Cerebellar cortex (tissue), 1 donor: ENCODE measurements at places on chromosomes 12 and 14.

- no peak for DNase-seq
These were observed 8.8 kb downstream of the TBX5 start for GRCh38 chr12:114396869-114397719.

- no peak for DNase-seq
These were observed 201.5 kb upstream of the CAND1 start for GRCh38 chr12:67067453-67068203.

GRCh38 chr12:62983594-62983993 is 48.6 kb upstream of the PPM1H start:
- DNase-seq, result peak; percentile 58

- DNase-seq, result no peak
These were observed 55.2 kb upstream of the NTF3 start for GRCh38 chr12:5376591-5377207.

DNA sequence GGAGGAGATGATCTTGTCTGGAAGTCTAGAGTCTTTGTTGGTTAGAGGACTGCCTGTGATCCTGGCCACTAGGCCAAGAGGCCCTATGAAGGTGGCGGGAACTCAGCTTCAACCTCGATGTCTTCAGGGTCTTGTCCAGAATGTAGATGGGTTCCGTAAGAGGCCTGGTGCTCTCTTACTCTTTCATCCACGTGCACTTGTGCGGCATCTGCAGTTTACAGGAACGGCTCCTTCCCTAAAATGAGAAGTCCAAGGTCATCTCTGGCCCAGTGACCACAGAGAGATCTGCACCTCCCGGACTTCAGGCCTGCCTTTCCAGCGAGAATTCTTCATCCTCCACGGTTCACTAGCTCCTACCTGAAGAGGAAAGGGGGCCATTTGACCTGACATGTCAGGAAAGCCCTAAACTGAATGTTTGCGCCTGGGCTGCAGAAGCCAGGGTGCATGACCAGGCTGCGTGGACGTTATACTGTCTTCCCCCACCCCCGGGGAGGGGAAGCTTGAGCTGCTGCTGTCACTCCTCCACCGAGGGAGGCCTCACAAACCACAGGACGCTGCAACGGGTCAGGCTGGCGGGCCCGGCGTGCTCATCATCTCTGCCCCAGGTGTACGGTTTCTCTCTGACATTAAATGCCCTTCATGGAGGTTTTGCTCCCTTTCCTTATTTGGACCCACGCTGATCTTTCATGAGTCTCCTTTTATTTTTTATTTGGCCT is 17.7 kb downstream of the WNT5B start:
- no peak for DNase-seq

DNA sequence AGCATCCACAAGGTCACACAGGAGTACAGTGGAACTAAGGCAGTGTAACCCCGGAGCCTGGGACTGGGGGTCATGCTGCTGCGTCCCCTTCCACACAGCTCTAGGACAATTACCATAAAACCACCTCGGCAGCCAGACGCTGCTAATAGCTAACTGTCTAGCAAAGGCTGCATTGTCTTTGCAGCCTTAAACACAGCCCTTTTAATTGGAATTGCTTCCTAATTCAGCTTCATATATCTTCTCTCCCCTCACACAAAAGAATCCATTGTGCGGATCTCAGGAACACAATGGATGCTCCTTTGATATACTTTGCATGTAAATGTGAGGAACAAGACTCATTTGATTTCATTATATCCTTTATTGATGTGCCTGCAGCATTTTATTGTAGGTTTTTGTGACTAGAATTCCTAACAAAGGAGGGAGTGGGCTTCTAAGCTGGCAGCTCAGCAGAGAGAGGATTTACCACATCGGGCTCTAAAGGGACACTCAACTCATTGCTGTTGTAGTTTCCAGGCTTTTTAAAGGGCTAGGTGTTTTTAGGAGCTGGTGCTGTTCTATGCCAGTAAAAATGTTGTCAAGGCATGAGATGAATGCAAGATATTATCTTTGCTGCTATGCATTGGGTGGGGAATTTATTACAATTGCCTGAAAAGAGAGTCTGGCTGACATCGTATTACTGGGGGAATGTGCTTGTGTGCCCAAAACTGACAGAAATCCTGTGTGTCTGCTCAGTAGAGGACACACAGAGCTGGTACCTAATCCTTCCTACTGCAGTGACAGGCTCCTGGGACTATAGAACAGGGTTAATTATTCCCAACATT is 30.4 kb upstream of the DACT1 start:
- DNase-seq, result no peak

DNA sequence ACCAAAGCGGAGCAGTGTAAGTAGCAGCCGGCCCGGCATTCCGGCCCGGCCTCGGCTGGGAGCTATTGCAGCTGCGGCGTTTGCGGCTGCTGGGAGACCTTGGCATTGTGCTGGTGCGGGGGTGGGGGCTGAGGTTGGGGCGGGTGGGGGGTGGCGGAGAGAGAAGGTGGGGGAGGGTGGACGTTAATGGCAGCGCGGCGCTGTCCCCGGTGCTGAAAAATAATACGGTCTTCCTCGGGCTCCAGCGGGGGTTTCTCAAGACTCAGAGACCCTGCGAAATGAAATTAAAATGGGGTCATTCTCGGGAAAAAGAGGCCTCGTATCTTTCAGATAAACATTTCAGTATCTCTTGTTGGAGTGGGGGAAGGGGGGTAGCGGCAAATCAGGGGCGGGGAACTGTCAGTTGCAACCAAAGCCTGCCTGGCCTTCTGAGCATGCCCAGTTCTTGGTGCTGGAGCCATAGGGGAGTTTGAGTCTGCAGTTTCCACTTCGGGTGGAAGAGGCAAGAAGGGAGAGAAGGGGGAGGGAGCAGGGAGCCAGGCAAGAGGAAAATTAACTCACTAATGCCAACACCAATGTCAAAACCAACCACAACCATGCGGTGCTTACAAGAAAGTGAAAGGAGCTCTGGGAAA is 414 bp downstream of the UNC79 start:
- DNase-seq, result peak; percentile 93

DNA sequence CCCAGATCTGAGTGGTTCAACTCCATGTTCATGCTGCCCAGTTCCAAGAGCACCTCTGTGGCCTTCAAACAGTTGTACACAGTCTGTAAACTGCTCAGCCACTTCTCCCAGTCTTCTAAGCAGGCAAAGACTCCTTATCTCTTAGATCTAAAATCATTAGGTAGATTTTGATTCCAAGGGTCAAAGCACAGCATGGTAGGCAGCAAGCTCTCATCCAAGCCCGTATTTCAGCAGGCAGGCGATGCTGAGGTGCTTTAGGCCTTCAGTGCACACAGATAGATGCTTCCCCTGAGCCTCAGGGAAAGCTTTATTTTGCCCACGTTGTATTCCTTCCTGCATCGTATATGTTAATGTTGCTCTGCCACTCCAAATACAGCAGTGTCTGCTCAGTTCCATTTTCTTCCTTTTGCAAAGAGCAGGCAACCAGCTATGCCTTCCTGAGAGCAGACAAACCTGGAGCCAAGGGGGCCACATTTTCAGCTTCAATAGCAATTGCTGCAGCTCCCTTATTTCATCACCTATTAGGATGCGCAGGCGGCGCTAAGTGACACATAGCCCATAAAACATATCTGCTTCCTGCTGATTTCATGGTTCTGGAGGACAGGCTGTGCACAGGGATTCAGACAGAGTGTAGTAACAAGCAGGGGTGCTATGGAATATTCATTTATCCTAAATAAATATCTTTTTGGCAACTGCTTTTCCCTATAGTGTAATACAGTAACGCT is 67.5 kb downstream of the ETV6 start:
- DNase-seq, result no peak

DNA sequence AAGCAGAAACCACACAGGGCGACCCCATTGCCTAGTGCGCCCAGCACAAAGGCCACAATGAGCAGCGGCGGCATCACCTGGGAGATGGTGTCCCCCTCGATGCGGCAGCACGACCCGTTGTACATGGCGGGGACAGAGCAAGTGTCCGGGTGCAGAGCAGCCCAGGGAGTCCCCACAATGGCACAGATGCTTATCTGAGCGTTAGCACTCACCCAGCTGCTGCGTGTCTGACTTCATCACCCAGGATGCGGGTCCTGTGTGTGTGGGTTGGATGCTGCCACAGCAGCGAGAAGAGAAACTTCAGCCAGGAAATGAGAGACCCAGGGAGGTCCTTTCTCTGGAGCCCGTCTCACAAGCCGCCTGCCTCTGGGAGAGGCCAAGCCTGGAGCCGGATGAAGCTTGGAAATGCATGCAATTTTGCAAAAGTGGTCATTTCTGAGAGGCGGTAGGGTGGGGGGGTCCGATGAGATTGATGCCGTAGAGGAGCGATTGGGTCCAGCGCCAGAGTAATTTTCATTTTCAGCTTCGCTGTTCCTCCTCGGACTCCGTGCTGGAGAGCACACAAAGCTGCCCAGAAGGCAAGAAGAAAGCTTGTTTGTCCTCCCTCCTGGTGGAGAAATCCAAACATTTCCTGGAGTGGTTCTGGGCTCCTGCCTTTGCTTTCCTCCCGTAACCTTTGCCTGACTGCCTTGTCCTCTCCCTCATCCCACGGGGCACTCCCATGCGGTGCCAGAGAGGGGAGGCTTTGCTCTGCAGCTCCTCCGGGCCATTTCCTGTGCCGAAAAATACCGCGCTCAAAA is at the start of gene HCAR1:
Gene HCAR1, minus strand, starts transcription at position 630 of the 800 bp plus-strand sequence. Its CDS starts 505 bp downstream, at position 125.
- DNase-seq, result no peak

- DNase-seq, result no peak
These were observed 151.1 kb upstream of the HMGA2 start for GRCh38 chr12:65673156-65673690.

GRCh38 chr12:103050273-103050672 is 92.8 kb downstream of the ASCL1 start:
- DNase-seq, result no peak

GRCh38 chr14:100788942-100789341 is 37.0 kb upstream of the MEG3 start:
- no peak for DNase-seq

GRCh38 chr14:22481546-22481945 is 107.5 kb downstream of the DAD1 start:
- peak; percentile 52 for DNase-seq

DNA sequence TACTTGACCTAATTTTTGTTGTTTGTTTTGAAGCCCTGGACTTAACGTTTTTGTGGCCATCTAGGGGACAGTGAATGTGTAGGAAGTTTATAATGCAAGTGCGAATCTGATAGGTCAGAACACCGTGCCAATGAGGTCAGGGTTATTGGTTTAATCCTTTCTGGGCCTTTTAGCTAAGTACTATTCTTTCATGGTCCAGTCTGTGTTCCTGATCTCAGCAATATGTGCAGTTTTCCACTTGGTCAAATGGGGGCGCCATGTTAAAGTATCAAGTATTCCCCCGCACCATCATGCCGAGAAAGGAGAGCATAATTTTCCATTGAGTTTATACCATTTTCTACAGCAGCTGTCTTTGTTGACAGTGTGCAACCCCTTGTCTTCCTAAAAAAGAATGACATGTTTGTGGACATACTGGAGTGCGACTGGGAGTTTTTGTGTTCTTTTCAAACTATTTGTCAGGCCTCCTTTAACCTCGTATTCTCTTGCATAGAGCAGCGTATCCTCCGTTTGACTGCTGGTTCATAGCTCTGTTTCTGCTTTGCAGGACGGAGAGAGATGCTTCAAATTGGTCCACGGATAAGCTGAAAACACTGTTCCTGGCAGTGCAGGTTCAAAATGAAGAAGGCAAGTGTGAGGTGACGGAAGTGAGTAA is 1.3 kb downstream of the AHSA1 start:
- peak; percentile 68 for DNase-seq

- DNase-seq, result no peak
These were observed 108.8 kb downstream of the RAD51B start for GRCh38 chr14:67928375-67928774.

- no peak for DNase-seq
These were observed 486.2 kb downstream of the VRK1 start for GRCh38 chr14:97283426-97283825.

DNA sequence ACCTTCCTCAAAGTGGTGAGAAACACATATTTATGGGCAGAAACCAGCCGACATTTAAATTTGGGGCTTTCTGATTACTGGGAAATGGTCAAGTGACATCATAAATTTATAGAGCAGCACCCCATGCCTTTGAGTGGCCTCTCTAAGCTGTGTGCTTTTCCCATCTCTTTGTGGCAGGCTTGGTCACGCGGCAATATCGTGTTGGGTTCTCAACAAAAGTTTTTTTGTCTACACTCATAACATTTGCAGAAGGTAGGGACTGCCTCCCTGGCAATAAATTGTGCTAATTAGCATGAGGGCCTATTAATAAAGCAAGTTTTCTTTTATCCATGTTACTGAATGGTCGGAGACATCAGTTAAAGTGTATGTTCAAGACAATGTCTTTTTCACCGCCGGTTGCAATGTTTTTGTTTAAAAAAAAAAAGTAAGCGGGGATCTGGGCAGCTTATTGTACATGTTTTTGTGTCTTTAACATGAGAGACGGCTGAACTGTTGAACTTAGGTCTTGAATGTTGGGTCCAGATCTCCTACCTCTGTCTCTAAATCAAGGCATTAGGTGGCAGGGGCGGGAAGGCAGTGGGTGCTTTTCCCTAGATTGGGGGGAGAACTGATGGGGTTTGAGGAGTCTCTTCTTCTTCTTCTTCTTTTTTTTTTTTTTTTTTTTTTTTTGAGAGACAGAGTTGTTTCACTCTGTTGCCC is 193.3 kb downstream of the PHETA1 start:
- DNase-seq, result no peak

- peak; percentile 12 for DNase-seq
These were observed 986.3 kb upstream of the TMEM132C start for GRCh38 chr12:127280393-127281275.

GRCh38 chr12:94150240-94151121 is 2.1 kb downstream of the PLXNC1 start:
- peak; percentile 74 for DNase-seq

GRCh38 chr12:128637642-128638606 is 185.8 kb downstream of the SLC15A4 start:
- no peak for DNase-seq

GRCh38 chr14:56073799-56074198 is 44.4 kb upstream of the PELI2 start:
- no peak for DNase-seq

DNA sequence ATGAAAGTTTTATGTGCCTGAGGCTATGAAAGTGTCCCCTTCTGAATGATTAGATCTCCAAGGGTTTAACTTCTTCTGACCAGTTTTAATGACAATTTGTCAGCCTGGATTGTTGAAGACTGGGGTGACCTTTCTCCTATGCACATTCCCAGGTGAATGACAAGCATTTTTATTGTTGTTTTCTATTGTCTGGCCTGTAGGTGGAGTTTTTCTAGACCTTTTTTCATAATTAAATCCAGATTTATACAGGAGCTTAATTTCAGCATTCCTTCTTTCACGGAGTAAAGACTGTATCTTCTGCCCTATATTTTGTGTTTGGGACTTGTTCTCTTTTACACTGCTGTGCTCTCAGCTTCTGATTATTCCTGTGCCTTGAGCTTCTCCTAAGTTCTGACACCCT is 125.0 kb upstream of the FAR2 start:
- DNase-seq, result no peak

- DNase-seq, result peak; percentile 79
These were observed 181.3 kb downstream of the ITPR2 start for GRCh38 chr12:26651566-26652188.

DNA sequence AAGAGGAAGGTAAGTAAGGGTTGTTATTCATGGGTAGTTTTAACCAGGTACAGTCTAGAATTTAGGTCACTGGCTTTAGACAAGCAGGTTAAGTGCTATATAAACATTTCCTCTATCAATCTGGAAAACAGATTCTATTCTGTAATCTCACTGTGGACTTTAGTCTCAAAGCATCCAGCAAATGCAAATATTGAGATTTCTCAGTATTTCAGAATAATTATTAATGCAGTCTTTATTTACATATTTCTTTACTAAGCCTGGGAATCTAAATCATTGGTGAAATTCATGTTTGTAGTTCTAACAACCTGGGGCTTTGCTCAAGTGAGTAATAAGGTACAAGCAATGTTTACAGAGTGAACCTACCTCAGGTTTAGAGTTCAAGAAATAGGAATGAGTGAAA is 61.9 kb downstream of the SLC41A2 start:
- no peak for DNase-seq

GRCh38 chr12:88753066-88753465 is 172.8 kb upstream of the KITLG start:
- no peak for DNase-seq
